Heart right ventricle (tissue), 16 donors: ENCODE measurements at places on chromosomes 2 and 18. TPM values are rescaled to one million over a fixed set of nuclear protein-coding genes. Genes with fewer than 3 reads are reported as not detected.

The MYCN gene
- total RNA-seq: 0.26 TPM

- H3K36me3 ChIP-seq: no peaks in the 10 kb centered on the region
- no peaks in the 10 kb centered on the region for H3K27me3 ChIP-seq
- H3K4me3 ChIP-seq: peak overlapping the region; percentile 86
- peak; percentile 40 for DNase-seq
- peaks cover 47% of the 10 kb centered on the region for H3K4me1 ChIP-seq
Measured at GRCh38 chr18:25349131-25349925, 2.6 kb downstream of the ZNF521 start.

The CRYGC gene
- not detected for total RNA-seq

The VWC2L gene
- not detected for total RNA-seq

The BCL2 gene
- 9.6 TPM for total RNA-seq
